Body of pancreas (tissue), 4 donors: ENCODE measurements at places on chromosomes 4 and X. TPM values are rescaled to one million over a fixed set of nuclear protein-coding genes. Genes with fewer than 3 reads are reported as not detected.

GRCh38 chrX:148049441-148049840 is 68.3 kb downstream of the FMR1NB start:
- no peak for DNase-seq

- DNase-seq, result no peak
Measured at GRCh38 chr4:7233601-7234000, 41.3 kb downstream of the SORCS2 start.

Gene IL21
- total RNA-seq, result not detected

DNA sequence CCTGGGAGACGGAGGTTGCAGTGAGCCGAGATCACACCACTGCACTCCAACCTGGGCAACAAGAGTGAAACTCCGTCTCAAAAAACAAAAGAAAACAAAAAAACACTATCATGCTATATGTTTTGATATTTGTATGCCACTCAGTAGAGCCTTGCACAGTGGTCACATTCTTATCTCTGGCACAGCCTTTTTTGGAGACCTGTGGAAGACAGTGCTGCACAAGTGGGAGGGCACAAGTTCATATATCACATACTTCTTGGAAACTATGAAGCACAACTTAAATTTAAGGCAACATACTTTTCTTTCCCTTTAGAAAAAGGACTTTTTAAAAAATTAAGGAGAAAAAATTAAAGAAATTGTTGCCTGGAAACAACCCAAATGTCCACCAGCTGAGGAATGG is 14.4 kb upstream of the S100G start:
- no peak for DNase-seq

GRCh38 chr4:60822986-60823385 is 377.1 kb upstream of the ADGRL3 start:
- no peak for DNase-seq

- DNase-seq, result no peak
Measured at GRCh38 chrX:107713543-107714205, 61.9 kb downstream of the TSC22D3 start.

Gene CSAG2
- total RNA-seq, result not detected

- no peak for DNase-seq
Measured at GRCh38 chr4:5828005-5828391, 64.9 kb downstream of the CRMP1 start.

Gene GSX2
- total RNA-seq, result not detected

GRCh38 chr4:19736968-19737756 is 514.5 kb upstream of the SLIT2 start:
- DNase-seq, result no peak

DNA sequence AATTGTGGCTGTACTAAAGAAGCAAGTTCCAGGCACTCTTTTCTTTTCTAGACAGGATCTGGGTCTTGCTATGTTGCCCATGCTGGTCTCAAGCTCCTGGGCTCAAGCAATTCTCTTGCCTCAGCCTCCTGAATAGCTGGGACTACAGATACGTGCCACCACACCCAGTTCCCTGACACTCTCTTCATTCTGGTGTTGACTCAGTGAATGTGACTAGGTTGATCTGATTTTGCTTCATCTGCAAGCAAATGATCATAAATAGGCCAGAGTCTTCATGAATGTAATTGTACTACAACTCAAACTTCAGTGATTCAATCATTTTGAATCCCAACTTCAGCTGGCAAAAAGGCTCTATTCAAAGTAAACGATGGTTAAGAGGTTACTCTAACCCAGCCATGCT is 78.5 kb downstream of the APBB2 start:
- DNase-seq, result no peak

GRCh38 chrX:136823175-136823574 is 42.4 kb upstream of the ARHGEF6 start:
- no peak for DNase-seq

Gene MRFAP1
- 115 TPM for total RNA-seq

Gene SMIM10
- total RNA-seq, result 5.9 TPM

DNA sequence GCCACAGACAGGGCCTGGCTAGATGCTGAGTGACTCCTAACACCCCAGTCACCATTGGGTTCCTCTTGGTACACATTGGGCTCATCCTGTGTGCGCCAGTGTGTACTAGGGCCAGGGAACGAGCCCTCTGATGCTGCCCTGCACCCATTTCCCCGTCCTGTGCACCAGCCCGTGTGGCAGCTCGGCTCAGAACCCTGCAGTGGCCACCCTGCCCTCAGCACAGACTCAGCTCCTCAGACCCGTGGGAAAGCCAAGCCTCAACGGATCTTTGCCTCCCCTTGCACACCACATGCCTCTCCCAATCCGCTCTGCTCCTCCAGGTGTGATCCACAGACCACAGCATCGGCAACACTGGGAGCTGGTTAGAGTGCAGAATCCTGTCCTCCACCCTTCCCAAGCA is 38.6 kb downstream of the EVC start:
- no peak for DNase-seq

GRCh38 chr4:76558396-76559235 is 123.6 kb downstream of the SHROOM3 start:
- DNase-seq, result no peak

Gene SPATA4
- not detected for total RNA-seq

DNA sequence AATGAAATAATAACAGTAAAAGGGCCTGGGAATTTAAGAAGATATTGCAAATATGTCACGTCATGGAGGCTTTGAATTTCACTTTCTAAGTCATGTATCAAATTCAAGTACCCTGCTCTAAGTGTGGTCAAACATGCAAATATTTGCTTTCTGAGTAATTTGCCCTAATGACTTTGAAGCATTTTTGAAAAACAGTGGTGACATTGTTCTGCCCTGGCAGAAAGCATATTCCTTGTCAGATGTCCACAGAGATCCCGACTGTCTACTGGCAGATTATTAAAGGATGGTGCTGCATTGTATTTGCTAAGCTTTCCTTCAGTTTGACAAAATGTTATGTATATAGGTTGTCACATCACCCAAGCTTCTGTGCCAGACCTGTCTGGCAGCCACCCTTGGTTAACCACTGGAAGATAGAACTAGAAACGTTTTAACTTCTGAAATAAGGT is 92.5 kb downstream of the ANK2 start:
- DNase-seq, result peak; percentile 13

DNA sequence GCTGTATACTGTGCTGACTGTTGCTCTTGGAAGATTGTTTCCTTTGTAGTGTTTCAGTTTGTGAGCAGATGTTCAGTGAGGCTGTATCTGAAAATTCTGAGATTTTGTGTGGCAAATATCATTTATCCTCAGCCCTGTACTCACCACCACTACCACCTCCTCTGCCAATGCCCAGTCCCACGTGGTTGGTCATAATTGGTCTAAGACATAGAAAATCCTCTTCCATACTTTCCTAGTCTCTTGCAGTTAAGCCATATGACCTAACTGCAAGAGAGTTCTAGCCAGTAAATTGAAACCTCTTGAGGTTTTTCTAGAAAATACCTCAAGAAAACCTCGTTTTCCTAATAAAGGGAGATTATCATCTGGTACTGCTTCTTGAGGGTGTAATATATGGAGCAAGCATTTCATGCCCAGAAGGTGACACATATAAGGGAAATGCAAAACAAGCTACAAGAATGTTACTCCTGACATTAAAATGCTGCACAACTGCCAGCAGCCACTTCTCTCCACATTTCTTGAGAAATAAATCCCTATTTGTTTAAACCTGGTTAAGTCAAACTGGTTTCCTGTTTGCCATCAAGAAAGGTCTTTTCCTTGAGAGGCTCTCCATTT is 32.8 kb downstream of the ABCE1 start:
- DNase-seq, result no peak

- peak; percentile 12 for DNase-seq
Measured at GRCh38 chr4:108060164-108060563, 70.5 kb downstream of the HADH start.

DNA sequence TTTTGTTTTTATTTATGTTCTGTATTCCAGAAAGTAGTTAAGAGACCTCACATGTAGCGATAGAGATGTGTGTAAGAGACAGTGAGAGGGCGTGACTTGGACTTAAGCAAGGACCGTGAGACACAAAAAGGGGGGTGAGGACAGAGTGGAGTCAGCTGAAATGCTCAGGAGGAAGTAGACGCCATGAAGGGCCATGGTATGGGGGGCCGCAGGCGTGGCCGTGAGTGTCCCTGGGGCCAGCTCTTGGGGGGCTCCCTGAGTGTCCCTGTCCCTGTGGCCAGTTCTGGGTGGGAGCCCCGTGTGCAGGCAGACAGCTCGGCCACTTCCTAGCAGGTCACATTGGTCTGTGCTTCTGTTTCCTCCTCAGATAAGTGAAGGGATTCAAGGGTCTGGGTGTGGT is 23.0 kb upstream of the MSANTD1 start:
- DNase-seq, result peak; percentile 10

Gene NUP62CL
- 9.3 TPM for total RNA-seq

DNA sequence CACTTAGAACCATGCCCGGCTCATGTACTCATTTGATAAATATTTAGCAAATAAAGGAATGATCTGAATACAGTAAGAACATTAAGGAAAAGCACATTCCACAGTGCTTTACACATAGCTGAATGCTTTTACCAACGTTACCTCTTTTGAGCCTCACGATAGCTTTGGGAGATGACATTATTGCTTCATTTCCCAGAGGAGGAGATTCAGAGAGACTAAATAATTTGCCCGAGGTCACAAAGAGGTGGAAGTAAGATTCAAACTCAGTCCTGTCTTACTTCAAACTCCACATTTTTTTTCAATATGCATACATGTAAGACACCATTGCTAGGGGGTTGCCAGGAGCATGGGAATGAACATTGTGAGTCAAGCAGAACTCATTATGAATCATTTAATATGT is 538.5 kb downstream of the BCOR start:
- no peak for DNase-seq

DNA sequence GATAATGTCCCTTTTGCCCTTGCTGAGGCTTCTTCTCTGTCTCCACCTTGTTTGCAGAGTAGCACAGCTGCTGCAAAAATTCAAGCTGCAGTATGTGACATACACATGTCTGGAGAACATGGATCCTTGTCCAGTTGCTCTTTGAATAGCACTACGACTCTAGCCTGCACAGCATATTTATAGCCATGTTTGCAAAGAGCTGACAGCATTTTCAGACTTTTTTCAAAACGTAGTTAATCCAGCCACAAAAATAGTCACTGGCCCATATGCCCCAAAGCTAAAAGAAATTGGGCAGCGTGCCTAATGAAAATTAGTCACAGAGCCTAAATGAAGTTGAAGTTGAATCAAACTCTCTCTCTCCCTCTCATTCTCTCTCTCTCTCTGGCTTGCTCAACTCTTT is 17.5 kb downstream of the SLC16A2 start:
- DNase-seq, result no peak

- DNase-seq, result no peak
Measured at GRCh38 chr4:121597346-121597934, 99.3 kb downstream of the ANXA5 start.
